ENCODE measurements at places on chromosomes 6 and 20. TPM values are rescaled to one million over a fixed set of nuclear protein-coding genes. Genes with fewer than 3 reads are reported as not detected.

Gene COQ3
- 5.7 TPM for total RNA-seq

Gene MYBL2
- total RNA-seq, result 2.4 TPM

Gene RAB44
- total RNA-seq, result not detected

Gene CSTF1
- total RNA-seq, result 38.6 TPM

Gene EBF4
- total RNA-seq, result 11.6 TPM

Gene C2
- total RNA-seq, result 48.3 TPM

Gene GNRH2
- 27.0 TPM for total RNA-seq

Gene RSPO3
- 1.9 TPM for total RNA-seq

DNA sequence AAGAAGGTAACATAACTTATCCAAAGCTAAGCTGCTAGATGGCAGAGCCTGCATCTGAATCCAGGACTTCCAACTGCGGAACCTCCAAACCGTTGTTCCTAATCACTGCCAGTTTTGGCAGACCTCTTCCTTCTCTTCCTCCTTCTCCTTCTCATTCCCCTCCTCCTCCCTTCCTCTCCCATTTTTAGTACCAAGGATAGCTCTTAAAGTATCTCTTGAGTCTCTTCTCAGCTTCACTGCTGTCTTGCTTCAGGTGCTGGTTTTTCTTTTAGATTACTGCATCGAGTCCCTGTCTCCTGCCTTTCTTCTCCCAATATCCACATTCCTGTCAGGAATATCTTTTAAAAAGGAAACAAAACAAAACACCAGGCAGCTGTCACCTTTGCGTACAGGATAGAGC is 77.1 kb downstream of the CDYL start:
- no peak for DNase-seq

DNA sequence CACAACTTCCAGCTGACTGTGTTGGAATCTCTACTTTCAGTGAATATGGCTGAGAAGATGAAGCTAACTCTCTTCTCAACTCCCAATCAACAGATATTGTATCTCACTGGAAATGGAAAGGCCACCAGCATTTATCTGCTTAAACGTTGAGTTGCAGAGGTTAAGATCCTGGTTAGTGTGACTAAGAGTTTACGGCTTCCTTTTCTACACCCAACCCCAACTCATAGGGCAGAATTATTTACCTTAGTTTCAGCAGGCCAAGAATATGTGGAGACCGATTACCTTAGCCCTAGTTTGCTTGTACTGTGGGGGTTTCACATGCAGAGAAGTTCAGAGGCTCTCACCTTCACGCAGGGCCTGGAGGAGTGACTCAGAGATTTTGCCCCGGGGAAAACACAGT is 1026.6 kb downstream of the EYS start:
- peak; percentile 6 for DNase-seq

DNA sequence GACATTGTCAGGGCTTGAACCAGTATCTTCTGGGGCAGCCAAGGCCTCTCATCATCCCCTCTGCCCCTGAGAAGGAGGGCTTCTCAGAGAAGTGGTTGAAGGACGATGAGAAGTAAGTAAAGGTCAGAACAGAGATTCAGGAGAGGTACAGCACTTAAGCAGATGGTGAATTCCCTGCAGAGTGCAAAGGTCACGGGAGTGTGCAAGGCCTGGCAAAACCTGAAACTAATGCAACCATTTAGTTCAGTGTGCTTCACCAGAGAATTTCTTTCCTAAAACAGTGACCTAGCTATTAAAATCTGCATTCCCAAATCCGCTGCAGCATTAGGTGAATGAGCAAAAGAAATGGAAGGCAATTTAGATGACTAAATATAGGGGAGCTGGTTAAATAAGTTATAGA is 58.4 kb downstream of the TRERF1 start:
- DNase-seq, result no peak

DNA sequence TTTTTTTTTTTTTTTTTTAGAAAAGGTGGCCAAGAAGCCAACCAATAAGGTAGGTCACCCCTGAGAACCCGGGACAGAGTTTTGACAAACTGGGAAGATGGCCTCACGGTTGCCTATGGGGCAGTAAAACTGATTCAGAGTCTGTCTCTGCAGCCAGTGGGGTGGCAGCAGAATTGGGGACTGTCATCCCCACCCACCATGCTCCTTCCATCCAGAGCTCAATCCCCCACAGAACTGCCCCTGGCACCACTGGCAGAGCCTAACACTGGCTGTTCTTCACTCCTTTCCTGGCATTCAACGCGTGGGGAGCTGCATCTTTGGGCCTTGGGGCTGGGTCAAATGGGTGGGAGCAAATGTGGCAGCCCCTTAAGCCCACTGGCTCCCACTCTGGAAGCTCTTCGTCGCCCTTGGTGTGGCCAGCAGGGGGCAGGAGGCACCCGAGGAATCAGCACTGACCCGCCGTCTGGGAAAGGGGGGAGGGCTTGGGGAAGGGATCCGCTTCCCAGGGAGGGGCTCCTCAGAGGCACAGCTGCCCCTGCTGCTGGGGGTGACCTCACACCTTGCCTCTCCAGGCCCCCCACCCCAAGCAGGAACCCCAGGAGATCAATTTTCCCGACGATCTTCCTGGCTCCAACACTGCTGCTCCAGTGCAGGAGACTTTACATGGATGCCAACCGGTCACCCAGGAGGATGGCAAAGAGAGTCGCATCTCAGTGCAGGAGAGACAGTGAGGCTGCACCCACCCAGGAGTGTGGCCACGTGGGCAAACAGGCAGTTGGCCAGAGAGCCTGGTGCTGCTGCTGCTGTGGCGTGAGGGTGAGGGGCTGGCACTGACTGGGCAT is 10.4 kb downstream of the CD40 start:
- peak; percentile 40 for DNase-seq

- DNase-seq, result no peak
These were observed 137.2 kb upstream of the ARMC2 start for GRCh38 chr6:108711071-108711470.

- no peak for DNase-seq
These were observed 12.2 kb downstream of the MTG2 start for GRCh38 chr20:62195075-62195405.

- peak; percentile 63 for DNase-seq
These were observed 945 bp downstream of the TENT5A start for GRCh38 chr6:81751388-81752083.

GRCh38 chr6:105593056-105593690 is 190.3 kb upstream of the PREP start:
- DNase-seq, result no peak

DNA sequence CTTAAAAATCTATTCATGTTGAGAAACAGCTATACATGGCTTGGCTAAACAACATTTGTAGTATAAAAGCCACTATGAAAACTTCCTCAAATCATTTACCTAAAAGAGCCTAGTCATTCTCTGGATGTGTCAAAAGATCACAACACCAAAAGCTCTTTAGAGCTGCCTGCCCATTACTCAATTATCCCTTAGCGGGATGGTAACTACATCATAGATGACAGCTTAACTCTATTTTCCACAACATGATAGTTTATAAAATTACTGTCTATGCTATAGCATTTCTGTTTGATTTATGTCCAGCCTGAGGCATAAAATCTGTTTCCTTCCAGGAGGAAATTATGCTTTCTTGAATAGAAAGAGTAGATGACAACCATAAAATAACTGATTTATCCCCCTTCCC is 777.6 kb upstream of the HS3ST5 start:
- no peak for DNase-seq

GRCh38 chr6:109662192-109662591 is 28.8 kb downstream of the AK9 start:
- no peak for DNase-seq

GRCh38 chr6:152086223-152086873 is 278.9 kb downstream of the ESR1 start:
- DNase-seq, result no peak

DNA sequence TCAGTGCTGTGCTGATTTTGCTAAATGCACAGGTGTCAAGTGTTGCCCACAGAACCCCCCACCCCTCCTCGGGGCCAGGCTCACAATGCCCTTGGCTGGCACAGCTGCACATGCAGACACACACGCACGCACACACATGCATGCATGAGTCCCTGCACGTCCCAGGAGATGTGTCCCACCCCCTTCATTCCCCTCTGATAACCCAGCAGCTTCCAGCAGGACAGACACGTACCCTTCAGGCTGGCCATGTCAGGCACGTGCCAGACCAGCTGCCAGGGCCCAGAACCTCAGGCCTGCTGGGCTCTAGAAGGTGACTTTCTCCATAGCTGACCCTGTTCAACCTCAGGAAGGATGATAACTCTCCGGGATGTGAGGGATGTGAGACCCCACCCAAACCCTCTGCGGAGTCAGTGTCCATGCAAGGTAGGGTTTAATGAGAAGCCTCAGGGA is 44.4 kb downstream of the MRPL14 start:
- no peak for DNase-seq

GRCh38 chr6:153167061-153167891 is 36.2 kb upstream of the RGS17 start:
- DNase-seq, result no peak

GRCh38 chr6:149933461-149933860 is 8.4 kb upstream of the ULBP2 start:
- DNase-seq, result no peak

- no peak for DNase-seq
These were observed 37.5 kb downstream of the SNX9 start for GRCh38 chr6:157860505-157860991.

DNA sequence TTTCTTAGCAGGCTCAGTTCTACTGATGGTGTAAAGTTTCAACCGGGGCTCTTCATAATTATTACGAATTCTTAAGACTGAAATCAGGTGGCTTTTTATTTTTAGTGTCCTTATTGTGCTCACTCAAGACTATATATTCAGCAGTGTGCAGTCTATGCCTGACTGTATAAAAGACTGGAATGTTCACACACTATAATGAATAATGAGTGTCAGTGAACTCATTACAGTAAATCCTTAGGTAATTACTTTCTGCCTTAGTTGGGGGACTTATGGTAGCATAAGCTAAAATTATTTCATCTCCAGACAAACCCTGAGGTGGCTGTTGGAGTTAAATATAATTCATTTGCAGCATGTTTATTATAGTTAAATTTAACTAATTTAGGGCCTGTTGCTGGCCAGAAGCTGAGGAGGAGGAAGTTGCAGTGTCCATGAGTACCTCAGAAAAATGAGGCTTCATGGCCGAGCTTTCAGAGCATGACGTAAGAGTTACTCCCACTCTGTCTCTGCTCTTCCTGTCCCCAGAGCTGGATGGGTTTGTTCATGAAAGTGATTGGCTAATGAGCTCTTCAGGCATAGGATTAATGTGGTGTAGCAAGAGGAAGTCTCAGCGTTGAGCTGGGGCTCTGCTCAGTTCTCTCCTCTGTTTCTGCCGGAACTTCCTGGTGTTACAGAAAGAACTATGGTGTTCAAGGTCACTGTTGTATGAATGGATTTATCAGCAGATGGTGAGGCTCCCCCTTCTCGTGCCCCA is 335.7 kb downstream of the NRN1 start:
- no peak for DNase-seq

DNA sequence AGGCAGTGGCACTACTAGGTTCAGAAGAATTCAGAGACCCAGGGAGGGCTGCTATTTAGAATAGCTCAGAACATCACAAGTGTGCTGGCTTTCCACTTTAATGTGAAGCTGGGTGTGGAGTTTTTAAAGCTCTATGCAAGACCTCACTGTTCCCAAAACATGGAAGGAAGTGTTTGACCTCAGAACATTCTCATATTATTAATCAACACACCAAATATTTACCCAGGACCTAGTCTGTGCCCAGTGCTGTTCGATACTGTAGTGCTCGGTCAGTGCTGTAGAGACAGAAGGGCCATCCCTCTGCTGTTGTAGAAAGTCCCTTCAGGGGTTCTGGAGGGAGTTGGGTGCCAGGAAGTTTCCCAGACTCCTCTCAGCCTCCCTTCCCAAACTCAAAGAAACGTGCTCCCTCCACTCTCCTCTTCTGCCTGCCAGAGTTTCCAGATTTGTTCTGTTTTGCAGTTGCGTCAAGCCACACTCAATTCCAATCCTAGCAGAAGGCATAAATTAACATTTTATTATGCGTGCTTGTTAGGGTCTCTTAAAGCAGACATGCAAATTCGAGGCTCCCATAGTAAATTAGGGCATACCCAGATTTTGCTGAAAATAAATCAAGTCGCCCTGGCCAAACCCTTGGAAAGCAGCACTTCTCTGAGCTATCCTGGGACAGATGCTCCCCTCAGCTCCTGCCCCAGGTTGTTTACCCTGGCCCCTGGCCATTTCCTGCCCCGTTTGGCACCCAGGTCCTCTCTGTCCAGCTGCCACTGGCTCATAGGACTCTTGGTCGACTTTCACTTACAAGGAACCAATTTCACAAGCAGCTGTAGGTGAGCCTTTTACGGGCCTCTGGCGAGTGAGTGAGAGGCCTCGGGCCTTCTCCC is 248.6 kb downstream of the HIVEP2 start:
- no peak for DNase-seq

DNA sequence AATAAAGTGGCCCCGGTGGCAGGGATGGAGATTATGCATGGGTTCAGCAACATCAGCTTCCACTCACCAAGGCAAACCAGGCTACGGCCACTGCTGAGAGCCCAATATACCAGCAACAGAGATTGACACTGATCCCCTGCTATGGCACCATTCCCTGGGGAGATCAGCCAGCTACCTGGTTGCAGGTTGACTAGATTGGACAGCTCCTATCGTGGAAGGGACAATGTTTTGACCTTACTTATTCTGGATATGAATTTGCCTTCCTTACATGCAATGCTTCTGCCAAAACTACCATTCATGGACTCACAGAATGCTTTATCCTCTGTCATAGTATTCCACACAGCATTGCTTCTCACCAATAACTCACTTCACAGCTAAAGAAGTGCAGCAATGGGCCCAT is 174.8 kb upstream of the TNFAIP3 start:
- DNase-seq, result no peak

- DNase-seq, result no peak
These were observed 350.5 kb downstream of the ZFAND3 start for GRCh38 chr6:38169977-38170526.

GRCh38 chr6:2542858-2543218 is 207.9 kb downstream of the MYLK4 start:
- peak; percentile 77 for DNase-seq

DNA sequence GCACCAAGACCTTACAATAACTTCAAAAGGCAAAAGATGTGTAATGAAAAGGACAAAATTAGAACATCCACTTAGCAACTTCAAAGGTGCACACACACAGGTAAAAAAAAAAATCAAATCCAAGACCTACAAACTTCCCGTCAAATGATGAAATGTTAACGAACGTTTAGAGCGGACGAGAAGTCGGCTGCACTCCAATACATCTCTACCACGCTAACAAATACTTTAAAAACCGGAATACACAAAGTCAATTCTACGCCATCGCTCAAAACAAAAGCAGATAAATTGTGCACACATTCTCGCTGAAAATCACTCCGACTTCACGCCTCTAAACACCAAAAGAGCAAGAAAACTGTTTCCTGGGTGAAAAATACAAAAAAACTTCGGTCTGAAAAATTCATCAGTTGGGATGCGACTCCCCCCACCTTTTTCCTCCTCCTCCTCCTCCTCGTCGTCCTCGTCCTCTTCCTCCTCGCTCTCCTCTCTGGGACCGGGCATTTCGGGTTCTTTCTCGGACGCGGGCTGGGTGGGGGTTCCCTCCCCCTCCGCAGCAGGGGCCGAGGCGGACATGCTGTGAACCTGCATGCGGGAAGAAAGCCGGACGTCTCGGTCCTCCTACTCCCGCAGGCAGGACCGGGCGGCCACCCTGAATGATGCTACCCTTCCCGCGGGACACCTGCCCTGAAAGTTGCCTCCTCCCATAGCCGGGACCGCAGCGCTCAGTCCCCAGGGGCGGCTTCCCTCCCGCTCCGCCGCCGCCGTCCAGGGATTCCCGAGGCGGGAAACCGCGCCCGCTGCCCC is 712 bp downstream of the DEK start:
- no peak for DNase-seq

- no peak for DNase-seq
These were observed 191.5 kb upstream of the AGPAT4 start for GRCh38 chr6:161465403-161465802.

GRCh38 chr6:157223511-157223910 is 99.8 kb downstream of the TMEM242 start:
- no peak for DNase-seq

Measured in hepatocyte (in vitro differentiated cells).